ENCODE measurements at places on chromosomes 11 and 22.

DNA sequence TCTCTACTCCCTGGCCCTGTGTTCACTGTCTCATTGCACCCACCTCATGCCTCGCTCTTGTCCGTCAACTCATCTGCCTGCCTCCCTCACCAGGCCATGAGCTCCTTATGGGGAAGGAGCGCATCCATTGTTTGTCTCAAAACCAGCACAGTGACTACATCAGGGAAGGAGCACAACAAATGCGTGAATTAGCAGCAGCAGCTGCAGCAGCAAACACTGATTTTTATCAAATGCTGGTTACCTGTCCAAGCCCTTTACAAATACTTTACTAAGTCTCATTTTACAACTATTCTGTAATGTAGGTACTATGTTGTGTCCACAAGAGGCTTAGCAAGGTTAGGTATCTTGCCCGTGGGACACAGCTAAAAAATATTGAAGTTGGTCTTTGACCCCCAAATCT, 85.9 kb upstream of the PLET1 start:
- DNase-seq = no peak
- no peak overlapping the region for H3K27ac ChIP-seq
- H3K27me3 ChIP-seq = no peaks in the 10 kb centered on the region
- no peaks in the 10 kb centered on the region for H3K36me3 ChIP-seq
- H3K4me1 ChIP-seq = no peaks in the 10 kb centered on the region
- no peak overlapping the region for H3K4me3 ChIP-seq

- H3K4me3 ChIP-seq = no peak overlapping the region
- peaks cover 21% of the 10 kb centered on the region for H3K4me1 ChIP-seq
- no peak for DNase-seq
- no peak overlapping the region for H3K27ac ChIP-seq
- H3K27me3 ChIP-seq = no peaks in the 10 kb centered on the region
Observed at GRCh38 chr11:76765863-76766350, 17.2 kb upstream of the TSKU start.

DNA sequence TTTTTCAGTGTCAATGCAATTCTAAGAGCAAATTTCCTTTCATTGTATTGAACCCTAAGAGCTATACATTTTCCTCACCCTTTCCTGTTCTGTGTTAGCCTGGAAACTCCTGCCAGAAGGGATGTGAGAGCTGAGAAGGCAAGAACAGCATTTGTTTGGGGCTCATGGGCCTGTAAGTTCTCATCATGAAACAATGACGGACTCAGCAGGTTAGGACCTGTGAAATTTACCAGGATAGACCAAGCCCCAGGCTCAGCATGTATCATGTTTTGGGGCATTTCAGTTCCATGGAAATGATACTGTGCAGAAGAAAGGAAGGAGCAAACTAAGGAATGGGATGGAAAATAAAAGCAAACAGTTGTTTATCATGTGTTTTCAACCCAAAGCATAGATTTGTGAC, 41.6 kb downstream of the NTM start:
- H3K4me3 ChIP-seq = no peak overlapping the region
- H3K36me3 ChIP-seq = no peaks in the 10 kb centered on the region
- no peak overlapping the region for H3K27ac ChIP-seq

GRCh38 chr11:67120881-67121710, 2.0 kb downstream of the KDM2A start:
- H3K4me3 ChIP-seq = peak overlapping the region; percentile 97
- H3K36me3 ChIP-seq = no peaks in the 10 kb centered on the region
- peaks cover 27% of the 10 kb centered on the region for H3K4me1 ChIP-seq

DNA sequence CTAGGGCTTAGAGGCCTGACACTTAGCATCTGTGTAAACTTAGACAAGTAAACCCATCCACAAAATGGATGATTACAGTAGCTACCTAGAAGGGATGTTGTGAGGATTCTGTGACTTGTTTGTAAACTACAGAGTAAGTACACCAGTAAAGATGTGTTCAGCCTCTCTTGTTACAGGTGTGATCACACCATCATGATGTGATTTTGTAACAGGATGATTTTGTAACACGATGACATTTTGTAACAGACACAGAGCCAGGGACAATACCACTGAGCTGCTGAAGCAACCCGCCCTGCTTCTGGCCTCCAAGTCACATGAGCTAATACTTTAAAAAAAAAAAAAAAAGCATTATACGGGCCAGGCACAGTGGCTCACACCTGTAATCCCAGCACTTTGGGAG, 17.0 kb downstream of the FADD start:
- no peaks in the 10 kb centered on the region for H3K36me3 ChIP-seq
- H3K4me1 ChIP-seq = no peaks in the 10 kb centered on the region
- H3K4me3 ChIP-seq = no peak overlapping the region
- no peak for DNase-seq
- no peaks in the 10 kb centered on the region for H3K27me3 ChIP-seq
